ENCODE measurements at places on chromosomes 13 and 19. TPM values are rescaled to one million over a fixed set of nuclear protein-coding genes. Genes with fewer than 3 reads are reported as not detected.

DNA sequence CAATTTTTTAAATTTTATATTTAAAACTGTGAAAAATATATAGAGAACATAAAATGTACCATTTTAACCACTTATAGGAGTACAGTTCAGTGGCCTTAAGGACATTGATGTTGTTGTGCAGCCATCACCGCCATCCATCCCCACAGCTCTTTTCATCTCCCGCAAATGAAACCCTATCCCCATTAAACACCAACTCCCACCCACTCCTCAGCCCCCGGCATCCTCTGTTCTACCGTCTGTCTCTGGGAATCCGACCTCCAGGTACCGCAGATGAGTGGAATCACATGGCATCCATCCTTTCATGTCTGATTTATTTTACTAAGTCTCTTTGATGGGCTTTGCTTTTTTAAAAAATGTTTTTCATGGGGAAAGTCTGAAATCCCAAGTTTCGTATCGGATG lies 23.8 kb upstream of the SMIM17 start:
- no peak for DNase-seq

The CEACAM8 gene
- total RNA-seq = not detected

- no peak for DNase-seq
Measured at GRCh38 chr13:111943229-111943795, 123.6 kb upstream of the SOX1 start.

DNA sequence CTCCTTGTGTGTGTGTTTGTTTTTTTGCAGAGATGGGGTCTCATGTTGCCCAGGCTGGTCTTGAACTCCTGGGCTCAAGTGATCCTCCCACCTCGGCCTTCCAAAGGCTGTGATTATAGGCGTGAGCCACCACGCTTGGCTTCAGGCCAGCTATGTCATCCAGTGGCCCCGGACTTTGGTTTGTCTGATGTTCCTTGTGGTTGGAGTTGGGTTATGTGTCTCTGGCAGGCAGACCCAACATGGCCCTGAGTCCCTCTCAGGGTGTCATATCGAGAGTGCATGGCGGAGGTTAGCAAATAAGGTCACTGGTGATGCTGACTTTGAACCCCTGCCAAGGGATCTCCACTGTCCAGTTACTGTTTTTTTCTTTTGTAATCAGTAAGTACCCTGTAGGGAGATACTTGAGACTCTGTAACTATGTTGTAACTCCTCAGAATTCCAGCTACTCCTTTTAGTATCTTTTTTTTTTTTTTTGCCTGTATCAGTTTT lies 37.3 kb downstream of the SMARCA4 start:
- DNase-seq = no peak

- DNase-seq = no peak
Measured at GRCh38 chr19:10812196-10812595, 23.8 kb downstream of the TMED1 start.

DNA sequence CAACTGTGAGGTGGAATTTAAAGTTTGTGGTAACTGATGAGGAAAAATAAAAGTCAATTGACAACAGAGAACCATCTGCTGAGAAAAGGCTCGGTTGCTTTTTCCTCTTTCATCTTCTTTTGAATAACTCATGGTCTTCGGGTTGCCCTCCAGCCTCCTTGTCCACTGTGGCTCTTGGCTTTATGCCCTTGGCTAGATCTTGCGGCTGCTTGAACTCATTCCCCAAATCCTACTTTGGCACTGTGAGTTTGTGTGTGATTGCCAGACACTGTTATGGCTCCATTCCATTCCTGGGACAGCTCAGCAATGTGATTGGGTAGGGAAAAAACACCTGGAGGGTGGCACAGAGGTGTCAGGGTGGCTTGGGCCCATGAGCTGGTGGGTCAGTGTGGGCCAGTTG lies 387.4 kb downstream of the DLEU7 start:
- no peak for DNase-seq

The PINLYP gene
- total RNA-seq = 7.7 TPM

The ZNF729 gene
- not detected for total RNA-seq

GRCh38 chr13:112348642-112349345 lies 27.4 kb upstream of the SPACA7 start:
- DNase-seq = no peak

GRCh38 chr13:46688306-46688705 lies 108.7 kb downstream of the ESD start:
- DNase-seq = no peak

DNA sequence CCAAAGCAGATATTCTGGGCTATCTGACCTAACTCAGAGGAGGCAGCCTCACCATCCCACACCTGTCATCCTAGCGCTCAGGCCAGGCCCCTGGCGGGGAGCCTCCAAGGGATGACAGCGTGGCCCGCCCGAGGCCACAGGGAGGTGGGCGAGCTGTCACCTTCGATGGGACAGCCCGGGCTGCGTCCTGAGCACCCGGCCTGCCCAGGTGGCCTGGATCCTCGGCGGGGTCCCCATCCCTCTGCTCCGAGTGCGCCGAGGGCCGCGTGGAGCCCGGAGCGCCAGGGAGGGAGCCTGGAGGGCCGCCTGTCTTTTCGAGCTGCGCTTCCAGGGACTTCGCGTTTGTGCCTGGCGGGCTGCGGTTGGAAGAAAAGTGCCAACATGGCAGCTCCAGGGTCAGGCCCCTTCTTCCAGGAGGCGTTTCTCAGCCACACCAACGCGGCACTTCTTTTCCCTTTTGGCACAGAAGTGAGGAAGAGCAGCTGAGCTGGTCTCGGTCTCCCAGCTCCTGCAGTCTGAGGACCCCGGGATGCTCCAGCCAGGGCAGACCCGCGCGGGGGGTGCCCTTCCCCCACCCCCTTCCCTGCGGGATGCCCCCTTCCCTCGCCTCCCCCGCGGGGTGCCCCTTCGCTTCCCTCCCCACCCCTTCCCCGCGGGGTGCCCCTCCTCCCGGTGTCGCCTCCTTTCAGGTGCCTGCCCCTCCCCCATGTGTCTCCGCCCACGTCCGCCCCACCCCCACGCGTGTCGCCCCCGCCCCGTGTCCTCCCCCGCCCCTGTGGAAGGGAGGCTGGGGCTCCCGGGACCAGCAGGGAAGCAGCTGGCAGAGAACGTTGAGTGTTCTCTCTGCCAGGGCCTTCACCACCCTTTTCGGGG lies 42.3 kb downstream of the GJA3 start:
- DNase-seq = peak; percentile 14

The LYPD3 gene
- 0.60 TPM for total RNA-seq

The TMEM91 gene
- 12.8 TPM for total RNA-seq

DNA sequence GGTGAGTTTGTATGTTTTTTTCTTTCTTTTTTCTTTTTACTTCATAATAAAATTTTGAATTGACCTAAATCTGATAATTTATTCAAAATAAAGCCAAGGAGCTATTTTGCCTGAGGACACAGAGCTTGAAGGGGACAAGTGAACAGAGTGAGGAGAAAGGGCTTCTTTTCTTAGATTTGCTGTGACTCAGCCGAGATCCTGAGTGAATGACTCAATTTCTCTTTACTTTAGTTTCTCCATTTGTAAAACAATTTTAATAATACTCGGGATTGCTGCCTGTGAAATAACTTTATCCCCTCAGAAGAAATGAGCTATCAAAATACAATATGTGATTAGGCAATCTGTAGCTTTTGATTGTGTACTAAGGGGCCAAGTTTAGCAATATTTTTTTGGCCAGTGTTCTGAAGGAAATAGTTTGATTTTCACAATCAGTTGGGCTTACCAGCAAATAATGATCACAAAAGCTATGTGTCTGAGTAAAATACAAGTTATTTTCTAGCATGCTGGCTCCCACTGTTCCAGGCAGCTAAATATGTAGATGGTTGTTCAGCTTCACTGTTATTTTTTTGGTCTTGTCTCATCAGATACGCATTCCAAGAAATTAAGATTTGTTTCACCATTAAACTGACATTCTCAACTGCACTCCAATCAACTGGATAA lies 437.5 kb downstream of the FGF9 start:
- no peak for DNase-seq

DNA sequence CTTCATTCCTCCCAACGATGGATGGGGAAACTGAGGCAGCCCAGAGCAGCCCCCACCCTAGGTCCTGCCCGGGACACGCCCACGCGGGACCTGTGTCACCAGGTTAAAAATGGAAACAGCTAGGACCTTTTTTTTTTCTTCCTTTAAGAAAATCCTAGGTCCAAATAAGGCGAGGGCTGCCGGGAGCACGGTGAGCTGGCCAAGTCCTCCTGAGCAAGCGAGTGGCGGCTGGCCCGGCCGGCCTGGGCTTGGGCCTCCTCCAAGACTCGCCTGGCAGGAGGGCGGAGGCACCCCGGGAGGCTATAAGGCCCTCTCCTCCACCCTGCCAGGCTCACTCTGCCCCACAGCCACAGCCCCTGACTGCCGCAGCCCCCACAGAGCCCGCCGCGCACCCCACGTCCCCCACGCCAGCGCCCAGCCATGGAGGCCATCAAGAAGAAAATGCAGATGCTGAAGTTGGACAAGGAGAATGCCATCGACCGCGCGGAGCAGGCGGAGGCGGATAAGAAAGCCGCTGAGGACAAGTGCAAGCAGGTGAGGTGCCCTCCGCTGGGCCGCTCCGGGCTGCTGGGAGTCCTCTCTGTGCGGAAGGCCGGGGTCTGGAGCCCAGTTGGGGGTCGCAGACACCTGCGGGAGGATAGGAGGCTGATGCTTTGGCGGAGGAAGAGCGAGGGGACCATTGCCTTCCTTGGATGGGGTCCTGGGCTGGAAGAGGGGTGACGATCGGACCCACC lies 8.9 kb upstream of the TPM4 start:
- no peak for DNase-seq
